ENCODE measurements at places on chromosomes 3 and 15.
A peak's percentile ranks its signal among the peaks of the same experiment; 100 is the strongest.

DNA sequence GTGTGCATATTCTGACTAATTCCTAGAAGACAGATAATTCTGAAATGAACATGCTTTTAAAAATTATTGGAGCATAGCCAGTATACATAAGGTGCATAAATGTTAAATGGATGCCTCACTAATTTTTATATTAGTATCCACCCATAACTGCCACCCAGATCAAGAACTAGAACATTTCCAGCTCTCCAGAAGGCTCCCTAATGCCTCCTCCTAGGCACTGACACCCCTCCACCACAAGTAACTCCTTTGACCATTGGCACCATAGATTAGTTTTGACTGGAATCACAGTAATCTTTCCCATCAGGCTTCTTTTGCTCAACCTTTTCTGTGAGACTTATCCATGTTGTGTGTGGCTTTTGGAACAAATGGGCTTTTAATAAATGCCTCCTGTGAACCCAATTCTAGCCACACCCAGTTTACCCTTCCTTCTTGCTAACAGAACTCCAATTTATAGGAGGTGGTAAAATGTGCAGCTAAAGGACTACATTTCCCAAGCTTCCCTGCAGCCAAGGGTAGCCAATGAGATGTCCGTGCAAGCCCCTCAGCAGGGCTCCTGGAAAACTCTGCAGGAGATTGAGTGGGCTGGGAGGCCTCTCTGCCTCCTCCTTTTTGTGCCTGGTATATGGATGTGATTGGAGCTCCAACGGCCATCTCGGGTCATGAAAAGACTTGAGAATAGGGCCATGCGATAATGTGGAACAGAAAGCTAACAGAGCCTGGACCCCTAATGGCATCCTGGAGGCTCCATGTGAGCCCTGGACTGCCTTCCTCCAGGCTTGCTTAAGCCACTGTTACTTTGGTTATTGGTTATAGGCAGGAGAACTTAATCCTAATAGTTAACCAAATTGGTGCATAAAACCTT, 322.6 kb upstream of the TLE3 start:
- no peak for DNase-seq

DNA sequence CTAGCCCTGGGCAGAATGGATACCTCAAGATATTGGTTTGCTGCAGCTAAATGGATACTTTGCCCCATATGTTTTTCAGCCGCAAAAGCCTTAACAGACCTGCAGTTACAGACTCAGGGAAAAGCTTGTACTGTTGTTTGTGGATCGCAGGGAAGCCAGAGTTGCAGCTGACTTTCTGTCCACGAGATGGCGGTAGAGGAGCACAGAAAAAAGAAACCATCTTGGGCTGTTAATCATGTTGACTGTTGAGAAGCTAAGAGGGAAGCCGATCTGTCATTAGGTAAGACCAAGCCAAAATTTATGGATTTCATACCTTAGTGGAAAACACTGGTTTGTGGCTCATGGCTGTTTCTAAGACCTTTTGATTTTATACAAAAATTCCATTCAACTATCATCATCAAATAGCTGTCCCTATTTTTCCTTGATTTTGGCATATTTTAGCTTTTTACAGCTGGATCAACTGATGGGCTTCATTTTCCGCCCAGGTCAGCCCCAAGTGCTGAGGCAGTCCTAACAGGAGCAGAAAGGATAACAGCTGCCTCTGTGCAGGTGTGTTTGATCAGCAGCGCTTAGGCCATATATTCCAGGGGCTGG, 205.7 kb upstream of the ZPLD1 start:
- DNase-seq, result peak; percentile 60

GRCh38 chr3:153442799-153443487, 280.9 kb downstream of the RAP2B start:
- DNase-seq, result no peak

DNA sequence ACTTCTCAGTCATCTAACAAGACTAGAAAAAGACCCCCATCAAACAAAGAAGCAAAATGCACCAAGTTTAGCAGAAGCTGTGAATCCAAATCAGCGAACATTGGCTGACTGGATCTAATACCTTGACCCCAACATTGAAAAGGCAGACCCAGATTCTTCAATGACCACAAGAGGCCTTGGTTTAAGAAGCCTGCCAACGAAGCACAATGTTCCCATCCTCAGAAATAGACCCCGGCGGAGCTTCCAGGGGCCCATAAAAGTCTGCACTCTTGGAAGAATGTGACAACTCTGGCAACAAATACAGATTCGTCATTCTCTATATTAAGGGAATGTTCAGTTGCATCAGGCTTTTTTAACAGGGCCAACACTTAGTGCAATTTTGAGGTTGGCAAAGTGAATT, 112.8 kb upstream of the BCL6 start:
- DNase-seq, result no peak

DNA sequence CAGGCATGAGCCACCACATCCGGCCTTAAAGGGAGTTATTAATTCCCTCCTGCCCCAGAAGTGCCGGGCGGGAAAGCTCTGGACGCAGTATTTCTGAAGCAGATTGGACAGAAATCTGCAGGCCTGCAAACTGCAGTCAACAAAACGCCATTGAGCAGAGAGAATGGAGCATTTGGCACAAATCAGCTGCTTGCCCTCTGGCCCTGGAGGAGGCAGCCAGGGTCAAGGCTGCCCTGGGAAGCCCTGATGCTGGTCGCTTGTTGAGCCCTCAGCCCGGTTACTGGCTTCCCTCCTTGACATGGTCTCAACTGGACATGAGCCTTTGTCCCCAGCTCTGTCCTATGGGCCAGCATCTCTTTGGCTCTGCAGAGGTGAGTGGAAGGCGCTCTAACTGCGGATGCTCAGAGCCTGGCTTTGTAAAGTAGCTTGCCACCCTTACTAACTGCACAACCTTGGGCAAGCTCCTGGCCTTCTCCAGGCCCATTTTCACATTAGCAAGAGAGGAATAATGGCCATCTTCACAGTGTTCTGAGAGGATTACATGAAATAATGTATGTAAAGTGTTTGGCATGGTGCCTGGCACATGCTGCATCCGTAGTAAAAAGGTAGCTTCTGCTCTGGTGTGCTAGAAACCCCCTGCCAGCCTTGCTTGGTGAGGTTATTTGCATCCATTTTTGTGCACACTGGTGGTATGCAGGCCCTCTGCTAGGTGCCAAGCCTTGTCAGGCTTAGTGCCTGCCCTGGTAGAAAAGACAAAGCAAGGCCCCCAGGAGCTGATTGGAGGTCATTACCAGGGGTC, 4.1 kb downstream of the SEMA4B start:
- no peak for DNase-seq

DNA sequence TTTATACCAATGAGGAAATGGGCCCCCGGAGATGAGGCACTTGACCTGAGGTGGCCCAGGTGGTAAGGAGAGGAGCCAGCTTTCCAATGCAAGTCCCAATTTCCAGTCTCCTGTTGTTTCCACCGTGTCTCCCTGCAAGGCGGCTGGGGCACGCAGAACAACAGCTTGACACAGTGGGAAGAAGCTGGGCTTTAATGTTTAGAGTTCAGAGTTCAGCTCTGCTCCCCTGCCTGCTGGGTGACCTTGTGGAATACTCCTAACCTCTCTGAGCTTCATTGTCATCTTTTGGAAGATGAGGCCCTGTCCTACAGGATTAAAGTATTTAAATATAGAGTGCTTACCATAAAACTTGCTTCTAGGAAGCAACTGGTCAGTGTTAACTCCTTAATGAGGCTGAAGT, 80.3 kb downstream of the SMAD3 start:
- no peak for DNase-seq

- no peak for DNase-seq
These were observed 188.8 kb downstream of the FEZF2 start for GRCh38 chr3:62184559-62184958.

DNA sequence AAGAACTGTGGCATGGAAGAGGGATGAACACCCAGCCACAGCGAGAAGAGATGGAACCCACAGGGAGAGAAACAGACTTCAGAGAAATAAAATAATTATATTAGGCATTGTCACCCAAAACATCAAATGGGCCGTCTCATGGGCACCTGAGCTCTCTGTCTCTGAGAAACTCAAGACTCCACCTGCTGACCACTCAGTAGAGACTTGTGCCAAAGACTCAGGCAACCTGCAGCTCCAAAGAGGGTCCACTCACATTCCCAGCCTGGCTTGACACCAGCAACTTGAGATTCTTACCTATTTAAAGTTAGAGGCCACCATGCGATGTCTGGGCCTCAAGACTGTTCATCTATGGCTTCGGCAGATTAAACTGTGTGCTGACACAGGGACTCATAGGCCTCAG, 12.0 kb downstream of the SEMA5B start:
- DNase-seq, result no peak

GRCh38 chr3:34687671-34688070, 889.2 kb downstream of the PDCD6IP start:
- DNase-seq, result no peak

- DNase-seq, result no peak
These were observed 8.4 kb downstream of the CERS3 start for GRCh38 chr15:100520132-100520921.

DNA sequence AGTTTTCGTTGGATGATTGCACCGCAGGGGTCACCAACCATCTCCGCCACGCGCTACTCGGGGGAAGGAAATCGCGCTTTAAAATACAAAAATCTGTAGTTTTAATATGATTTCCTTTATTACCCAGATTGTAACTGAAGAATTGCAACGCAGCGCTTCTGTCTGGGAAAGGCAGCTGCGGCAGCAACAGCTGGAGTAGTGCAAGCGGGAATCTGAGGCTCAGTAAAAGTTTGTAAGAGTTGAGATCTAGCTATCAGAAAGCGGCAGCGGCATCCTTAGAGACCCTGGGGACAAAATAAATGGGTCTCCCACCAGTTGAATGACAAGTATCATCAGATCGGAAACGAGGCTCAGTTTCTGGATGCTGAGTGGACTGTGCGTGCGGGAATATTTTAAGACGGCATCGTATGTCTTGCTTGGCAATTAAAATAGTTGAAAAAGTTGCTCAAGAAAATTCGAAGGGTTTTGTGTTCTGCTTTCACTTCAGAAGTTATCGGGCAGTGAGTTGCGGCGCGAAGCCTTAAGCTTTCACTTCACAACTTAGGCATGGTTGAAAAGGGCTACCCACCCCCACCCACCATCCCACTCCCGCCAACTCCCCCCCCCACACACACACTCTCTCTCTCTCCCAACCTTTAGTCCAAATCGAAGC, 2.7 kb downstream of the MECOM start:
- DNase-seq, result no peak

DNA sequence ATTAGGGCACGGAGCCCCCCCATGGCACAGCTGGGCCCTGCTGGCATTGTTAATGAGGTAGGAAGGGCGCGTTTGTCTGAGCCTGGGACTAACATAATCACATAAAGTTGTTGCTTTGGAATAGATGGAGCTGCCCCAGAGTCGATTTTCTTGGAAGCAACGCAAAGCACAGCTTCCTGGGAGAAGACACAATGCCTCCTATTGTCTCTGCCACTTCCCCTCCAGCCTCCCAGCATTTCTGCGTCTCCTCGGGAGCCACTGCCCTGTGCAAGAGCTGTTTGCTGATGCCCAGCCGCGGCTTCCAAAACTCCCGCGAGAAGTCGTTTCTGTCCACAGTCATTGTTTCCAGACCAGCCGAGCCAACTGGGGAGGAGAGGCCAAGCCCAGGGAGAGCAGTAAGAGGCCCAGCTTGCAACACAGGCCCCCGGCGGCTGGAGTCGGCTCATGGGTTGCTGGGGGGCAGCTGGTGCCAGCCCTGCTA, 18.1 kb upstream of the ALDH1A3 start:
- DNase-seq, result no peak

GRCh38 chr3:169558371-169558770, 105.1 kb downstream of the MECOM start:
- DNase-seq, result no peak

Data from activated effector memory CD4-positive, alpha-beta T cell treated with Interleukin-2 at 50 U/mL for 16 hours (primary cell).